ENCODE measurements at places on chromosomes 1 and 21. TPM values are rescaled to one million over a fixed set of nuclear protein-coding genes. Genes with fewer than 3 reads are reported as not detected.
A peak's percentile ranks its signal among the peaks of the same experiment; 100 is the strongest.

GRCh38 chr21:43340491-43341377 is 86.2 kb downstream of the SIK1 start:
- DNase-seq, result no peak

- DNase-seq, result no peak
These were observed 36.5 kb downstream of the NGF start for GRCh38 chr1:115301438-115302020.

GRCh38 chr1:90308421-90308820 is 313.5 kb downstream of the ZNF326 start:
- DNase-seq, result no peak

GRCh38 chr1:185823467-185823866 is 89.3 kb downstream of the HMCN1 start:
- DNase-seq, result no peak

GRCh38 chr1:161954466-161954865 is 69.2 kb downstream of the OLFML2B start:
- no peak for DNase-seq

GRCh38 chr1:85554630-85555327 is 25.8 kb upstream of the CCN1 start:
- DNase-seq, result no peak

DNA sequence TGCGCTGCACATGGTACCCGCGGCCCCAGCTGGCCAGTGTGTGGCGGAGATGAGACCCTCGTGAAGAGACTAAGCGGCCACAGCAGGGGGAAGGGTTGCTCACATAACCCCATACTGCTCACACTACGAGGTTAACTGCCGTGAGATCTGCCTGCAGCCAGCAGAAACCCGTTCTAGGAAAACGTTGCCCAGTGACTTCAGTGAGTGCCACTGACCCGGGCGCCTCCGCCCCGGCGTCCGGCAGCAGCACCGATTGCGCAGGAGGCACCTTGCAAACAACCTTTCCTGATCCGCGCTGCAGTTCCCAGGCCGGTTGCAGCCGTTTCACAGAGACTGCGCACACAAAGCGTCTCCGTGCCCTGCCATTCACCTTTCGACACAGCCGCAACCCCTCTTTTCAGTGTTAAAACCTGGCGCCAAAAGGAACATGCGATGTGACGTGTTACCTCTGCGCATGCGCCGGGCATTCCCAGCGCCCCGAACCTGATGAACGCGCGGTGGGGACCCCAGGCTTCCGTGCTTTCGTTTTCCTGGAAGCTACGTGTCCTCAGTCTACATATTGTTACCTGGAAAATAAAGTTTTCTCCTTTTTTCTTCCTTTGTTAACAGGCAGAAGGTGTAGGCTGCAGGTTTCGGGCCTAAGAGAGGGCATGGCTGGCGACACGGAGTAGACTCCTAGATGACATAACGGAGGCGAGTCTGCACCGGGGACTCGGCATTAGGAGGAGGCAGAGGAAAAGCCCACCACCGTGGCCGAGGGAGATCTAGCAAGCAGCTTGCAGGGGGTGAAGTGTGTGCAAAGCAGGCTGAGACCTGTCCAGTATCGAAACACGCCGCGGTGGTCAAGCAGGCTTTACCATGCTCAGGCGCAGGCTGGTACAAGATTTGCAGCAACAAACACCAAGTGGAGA is 8.9 kb downstream of the VPS26C start:
- DNase-seq, result peak; percentile 68

- DNase-seq, result no peak
These were observed 6.3 kb upstream of the LYST start for GRCh38 chr1:235873045-235873444.

DNA sequence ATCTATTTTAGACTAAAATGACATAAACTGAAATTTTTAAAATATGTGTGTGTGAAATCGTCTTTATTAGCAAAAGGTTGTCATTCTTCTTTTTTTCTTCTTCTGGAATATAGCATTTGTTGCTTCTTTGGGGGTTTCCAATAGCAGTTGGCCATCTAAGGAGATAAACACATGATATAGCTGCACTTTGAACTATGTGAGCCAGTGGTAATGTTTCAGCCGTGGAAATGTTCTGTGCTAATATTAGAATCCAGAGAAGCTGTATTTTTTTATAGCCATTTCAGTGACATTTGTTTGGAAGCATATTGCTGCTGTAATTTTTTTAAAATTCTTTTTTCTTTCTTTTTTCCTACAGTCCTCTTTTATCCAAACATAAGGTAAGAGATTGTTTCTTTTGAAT is 75.1 kb downstream of the CNST start:
- no peak for DNase-seq

DNA sequence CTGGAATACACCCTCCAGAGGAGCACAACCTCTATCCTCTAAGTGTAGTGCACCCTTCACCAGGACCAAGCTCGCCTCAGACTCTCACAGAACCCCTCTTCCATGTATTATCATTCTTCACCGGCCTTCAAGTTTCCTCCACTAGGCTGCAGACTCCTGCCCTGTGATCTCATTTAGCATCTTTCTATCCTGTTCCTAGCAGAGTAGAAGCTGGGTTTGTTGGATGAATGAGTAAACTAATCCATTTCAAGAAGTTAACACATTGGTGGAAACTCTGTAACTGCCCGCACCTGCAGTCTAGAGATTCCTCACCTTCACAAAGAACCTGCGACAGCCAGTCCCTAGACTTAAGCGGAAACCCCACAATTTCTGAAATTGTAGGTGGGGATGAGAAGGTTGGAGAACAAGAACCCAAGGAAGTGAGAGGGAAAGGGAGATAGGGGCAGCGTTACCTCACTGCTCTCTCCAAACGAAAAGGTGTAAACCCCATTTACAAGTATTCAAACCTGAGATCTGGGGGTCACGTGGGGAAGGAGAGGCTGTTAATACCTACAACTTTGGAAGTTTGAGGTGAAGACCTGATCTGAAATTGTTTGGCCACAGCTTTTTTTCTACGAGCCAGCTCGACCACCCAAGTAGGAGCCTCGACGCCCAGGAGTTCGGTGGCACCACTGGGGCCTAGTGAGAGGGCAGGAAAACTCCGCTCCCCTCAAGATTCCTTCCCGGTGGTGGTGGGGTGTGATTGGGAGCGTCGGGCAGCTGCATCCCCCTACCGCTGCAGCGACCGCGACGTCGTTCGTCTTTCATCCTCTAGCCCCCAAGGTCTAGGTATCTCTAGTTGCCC is 1.2 kb downstream of the PTPN14 start:
- no peak for DNase-seq

DNA sequence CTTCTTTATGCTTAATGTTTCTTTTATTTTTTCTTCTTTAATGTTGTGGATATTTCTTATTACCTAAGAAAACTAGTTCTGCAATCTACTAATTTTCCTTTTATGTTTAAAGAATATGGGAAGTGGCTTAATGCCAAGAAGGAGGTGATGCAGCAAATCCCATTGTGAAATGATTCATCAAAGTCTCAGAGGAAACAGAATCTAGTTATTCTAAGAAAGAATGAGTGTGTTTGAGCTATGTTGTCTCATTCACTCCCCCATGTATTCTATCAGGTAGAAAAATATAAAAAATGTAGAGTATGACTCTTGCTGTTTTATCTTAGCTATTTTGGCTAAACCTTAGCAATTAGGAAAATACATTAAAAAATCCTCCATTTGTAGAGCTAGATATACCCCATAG is 659.9 kb upstream of the RGS18 start:
- DNase-seq, result no peak

DNA sequence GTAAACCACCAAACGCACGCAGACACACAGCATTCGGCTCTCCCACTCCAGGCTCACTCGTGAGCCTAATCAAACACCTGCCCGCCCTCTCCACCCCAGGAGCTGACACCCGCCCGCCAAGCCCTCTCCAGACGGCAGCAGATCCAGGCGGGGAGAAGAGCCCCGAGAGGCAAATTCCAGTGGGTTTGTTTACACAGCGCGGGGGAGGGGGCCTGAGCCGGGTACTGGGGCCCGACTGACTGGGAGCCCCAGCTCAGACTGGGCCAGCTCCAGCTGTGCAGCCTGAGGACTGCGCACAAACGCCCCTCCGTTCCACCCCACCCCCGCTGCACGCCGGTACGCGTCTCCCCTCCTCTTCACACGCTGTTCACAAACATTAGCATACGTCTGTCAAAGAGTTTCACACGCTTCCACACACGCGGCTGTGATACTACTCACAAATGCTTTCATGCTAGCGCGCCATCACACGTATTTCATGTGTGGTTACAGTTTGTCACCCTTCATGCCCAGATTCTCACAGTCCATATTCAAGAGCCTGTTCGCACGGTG is 1.0 kb upstream of the EFNA1 start:
- DNase-seq, result peak; percentile 50

DNA sequence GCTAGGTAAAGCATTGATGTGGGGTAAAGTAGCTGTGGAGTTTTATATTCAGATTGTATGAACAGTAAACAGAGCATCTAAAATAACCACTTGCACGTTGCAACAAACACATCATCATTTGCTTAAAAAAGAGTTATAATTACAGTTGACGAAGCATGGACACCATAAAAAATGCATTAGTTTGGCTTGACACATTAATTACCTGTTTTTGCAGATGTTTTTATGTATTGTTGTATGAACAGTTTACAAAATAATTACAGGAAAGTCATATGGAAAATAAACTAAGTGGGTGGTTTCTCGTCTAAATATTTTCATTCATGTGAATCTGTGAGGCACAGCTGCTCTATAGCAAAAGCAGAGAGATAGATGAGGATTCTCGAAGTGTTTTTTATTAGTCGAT is 108.3 kb downstream of the RPS6KC1 start:
- DNase-seq, result no peak

DNA sequence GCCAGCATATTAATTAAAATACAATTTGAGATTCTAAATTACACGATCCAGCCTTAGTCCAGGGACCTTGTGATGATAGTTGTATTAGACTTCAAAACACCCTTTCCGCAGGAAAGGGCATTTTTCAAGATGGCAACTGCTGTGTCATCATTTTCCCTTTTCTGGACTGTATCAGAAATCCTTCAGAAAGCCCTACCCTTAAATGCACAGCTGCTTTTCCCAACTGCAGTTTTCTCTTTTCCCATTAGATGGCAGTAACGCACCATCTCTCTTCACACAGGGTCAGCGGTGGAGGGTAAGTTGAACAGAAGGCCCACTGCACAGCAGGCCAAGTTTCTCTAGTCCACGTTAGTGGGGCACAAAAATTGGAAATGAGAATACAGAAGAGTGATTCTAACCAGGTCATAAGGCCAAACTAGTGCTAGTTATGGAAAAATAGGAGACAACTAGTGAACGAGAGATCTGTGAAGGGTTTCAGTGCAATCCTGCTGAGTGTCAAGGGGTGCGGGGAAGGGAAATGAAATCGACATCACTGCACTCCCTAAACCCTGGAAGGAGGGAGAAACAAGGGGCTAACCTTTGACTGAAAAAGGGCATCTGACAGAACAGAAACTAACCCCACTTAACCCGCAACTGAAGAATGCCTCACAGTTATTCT is 22.1 kb upstream of the TDRD10 start:
- DNase-seq, result no peak

- DNase-seq, result peak; percentile 63
These were observed 113.5 kb downstream of the PRDM2 start for GRCh38 chr1:13813398-13814012.

DNA sequence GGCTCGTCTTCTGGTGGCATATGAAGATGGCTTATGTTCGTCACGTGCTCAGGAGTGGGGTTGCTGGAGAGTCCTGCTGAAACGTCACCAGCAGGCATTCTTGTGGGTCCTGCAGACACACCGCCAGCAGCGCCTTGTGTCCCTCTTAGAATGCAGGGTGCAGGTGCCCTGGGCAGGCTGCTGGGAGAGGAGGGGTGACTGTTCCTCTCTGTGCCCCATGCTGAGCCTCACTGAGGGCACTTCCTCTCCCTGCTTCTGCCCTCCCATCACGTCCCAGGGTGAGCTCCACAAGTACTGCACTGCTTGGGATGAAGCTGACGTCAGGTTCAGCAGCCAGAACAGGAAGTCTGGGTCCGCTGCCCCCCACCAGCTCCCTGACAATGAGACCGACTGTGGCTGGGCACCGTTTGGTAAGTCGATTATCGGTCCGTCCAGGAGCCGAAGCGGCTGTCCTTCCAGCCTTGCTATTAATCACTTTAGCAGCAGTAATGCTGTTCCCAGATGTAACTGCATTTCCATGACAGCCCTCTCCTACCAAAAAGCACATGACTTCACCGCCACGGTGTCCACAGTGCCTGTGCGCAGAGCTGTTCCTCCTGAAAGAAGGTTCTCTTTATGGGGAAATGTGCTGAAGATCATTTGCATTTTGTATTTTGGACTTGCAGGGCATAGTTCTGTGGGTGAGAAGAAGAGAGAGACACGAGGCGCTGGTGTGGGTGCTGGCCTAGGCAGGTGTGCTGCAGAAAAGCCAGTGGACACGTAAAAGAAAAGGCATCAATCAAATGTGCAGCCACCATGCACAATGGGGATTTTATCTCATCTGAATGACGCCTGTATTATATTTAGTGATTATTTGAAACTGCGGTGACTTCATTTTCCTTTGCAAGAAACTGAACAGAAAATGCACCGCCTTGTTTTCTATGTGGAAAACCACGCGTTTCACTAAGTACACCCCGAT is 21.0 kb downstream of the SLC37A1 start:
- DNase-seq, result peak; percentile 46

DNA sequence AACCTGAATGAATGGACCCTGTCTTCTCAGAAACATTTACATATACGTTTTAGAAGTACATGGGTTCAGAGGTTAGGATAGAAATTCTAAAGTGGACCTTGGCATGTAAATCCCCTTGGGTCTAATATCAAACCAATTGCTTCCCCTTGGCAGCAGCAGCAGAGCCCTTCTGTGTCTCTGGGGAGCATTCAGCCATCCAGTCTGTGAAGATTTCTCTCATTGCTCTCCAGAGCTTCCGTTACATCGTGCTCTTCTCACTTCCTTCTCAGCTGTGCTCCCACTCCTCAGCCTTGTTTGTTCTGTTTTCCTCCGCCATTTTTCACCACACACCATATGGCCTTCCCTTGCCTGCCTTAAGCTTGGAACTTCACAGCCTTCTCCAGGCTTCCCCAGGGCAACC is 61.5 kb upstream of the ATP1B1 start:
- DNase-seq, result no peak

The CELA2B gene
- total RNA-seq, result not detected

The SH2D5 gene
- not detected for total RNA-seq

The PLPP3 gene
- total RNA-seq, result 117 TPM

The NBPF20 gene
- total RNA-seq, result 0.62 TPM

The RXFP4 gene
- not detected for total RNA-seq

The LAD1 gene
- total RNA-seq, result 1.9 TPM

The LIPI gene
- not detected for total RNA-seq

The DCDC2B gene
- not detected for total RNA-seq

The SPRR2B gene
- not detected for total RNA-seq

All from Right ventricle myocardium superior (tissue), 1 donor.